Effector memory CD8-positive, alpha-beta T cell (primary cell): ENCODE measurements at places on chromosomes 3 and 15.

DNA sequence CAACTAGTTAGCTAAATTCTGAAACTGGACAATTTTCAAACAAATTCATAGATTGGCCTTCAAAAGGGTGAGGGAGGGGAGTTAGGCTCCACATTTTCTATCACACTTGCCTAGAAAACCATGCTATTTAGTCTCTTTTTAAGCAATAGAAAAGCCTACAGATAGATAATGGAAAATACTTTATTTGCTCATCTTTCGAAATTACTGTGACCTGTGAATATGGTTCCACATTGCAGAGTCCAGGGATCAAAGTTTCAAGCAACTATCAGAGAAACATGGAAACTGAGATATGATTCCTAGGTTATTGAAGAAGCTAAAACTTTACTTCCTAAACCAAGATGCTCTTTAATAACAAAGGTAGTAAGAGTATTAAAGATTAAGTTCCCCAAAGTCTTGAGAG is 176.6 kb upstream of the NECTIN3 start:
- no peak for DNase-seq

- no peak for DNase-seq
Observed at GRCh38 chr15:68818769-68819494, 1.8 kb downstream of the ANP32A start.

DNA sequence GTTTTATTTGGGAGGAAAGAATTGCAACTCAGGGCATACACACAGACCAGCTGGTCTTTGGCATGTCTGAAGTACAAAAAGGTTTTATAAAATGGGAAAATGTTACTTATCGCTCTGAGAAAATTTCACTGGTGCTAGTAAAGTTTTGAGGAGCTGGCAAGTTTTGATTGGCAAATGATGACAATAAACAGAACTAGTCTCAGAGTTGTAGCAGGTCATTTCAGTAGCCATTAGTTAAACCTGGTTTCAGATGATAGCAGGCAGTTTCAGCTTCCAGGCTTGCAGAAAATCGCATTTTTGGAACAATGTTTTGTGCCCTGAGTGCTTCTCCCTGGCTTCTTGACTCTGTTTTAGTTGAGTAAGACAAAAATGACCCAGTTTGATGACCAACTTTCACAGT is 10.7 kb downstream of the B2M start:
- no peak for DNase-seq

GRCh38 chr15:75661100-75661755 is 13.5 kb downstream of the SNX33 start:
- no peak for DNase-seq

GRCh38 chr15:68481321-68481720 is 49.4 kb upstream of the ITGA11 start:
- no peak for DNase-seq

GRCh38 chr3:108060331-108060730 is 30.5 kb downstream of the CD47 start:
- DNase-seq = no peak

- DNase-seq = no peak
Observed at GRCh38 chr3:85476891-85477495, 518.2 kb downstream of the CADM2 start.

GRCh38 chr3:9110802-9111201 is 138.6 kb downstream of the SRGAP3 start:
- DNase-seq = no peak

GRCh38 chr3:17014709-17015108 is 130.0 kb downstream of the PLCL2 start:
- DNase-seq = no peak

- DNase-seq = no peak
Observed at GRCh38 chr3:110378481-110378880, 693.1 kb upstream of the NECTIN3 start.

DNA sequence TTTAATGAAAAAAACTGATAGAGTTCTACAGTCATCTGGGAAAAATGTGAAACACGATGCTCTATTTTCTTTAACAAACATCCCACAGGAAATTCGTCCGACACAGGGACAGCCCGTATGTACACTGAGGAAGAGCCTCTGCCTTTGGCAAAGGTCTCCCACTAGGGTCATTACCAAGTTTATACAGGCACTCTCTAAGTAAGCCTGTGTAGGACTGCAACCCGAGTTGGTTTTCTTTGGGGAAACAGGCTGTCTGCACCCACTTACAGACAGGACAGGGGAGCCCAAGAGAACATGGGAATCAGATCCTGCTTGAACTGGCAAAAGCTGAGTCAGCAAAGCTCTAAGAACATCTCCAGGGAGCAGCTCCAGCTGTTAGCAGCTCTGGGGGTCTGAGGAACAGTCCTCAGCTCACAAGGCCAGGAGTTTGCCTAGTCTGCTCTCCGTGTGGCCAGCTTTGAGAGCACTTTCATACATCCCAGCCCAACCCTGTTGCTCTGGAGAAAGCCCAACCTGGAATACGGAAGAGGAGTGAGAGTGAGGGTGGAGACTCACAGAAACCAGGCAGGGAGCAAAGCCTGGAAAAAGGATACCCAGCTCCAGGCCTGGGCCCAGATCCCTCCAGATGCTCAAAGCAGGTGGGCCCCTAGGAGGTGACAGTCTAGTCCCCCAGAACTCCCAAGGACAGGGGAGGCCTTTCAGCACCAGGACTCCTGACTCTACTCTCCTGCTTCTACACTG is 1.9 kb downstream of the TBC1D2B start:
- no peak for DNase-seq

GRCh38 chr3:31009881-31010280 is 115.4 kb upstream of the GADL1 start:
- DNase-seq = no peak

GRCh38 chr3:53357458-53357857 is 10.1 kb upstream of the DCP1A start:
- no peak for DNase-seq

- no peak for DNase-seq
Observed at GRCh38 chr15:93311620-93312019, 222.6 kb upstream of the RGMA start.

GRCh38 chr3:176447369-176447768 is 749.9 kb downstream of the TBL1XR1 start:
- DNase-seq = no peak

DNA sequence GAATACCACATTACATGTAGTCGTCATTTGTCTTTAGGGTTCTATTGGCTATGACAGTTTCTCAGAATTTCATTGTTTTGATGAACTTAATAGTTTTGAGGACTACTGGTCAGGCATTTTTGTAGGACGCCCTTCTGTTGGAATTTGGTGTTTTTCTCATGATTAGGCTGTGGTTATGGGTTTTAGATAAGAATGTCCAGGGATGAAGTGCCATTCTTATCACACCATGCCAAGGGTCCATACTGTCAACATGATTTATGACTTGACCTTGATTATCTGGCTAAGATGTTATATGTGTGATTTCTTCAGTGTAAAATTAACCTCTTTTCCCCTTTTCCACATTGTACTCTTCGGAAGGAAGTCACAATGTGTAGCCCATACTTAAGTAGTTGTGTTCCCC is 135.3 kb downstream of the DIPK2A start:
- no peak for DNase-seq

- DNase-seq = no peak
Observed at GRCh38 chr15:97597801-97598200, 362.7 kb upstream of the ARRDC4 start.

DNA sequence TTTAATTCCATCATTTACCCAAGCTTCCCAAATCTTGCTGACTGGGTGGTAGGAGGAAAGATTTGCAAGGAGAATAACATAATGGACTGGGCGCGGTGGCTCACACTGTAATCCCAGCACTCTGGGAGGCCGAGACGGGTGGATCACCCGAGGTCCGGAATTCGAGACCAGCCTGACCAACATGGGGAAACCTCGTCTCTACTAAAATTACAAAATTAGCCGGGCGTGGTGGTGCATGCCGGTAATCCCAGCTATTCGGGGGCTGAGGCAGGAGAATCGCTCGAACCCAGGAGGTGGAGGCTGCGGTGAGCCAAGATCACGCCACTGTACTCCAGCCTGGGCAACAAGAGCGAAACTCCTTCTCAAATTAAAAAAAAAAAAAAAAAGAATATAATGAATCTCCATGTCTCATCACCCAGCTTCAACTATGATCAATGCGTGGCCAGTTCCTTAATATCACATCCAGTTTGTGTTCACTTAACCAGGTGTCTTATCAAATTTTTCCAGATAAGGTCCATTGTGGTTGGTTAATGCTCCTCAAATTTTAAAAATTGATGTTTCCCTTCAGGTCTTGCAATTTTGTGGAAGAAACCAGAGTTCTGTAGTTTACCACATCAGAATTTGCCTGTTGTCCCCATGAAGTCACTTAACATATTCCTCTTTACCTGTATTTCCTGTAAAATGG is 1.3 kb upstream of the ABCF3 start:
- DNase-seq = no peak

DNA sequence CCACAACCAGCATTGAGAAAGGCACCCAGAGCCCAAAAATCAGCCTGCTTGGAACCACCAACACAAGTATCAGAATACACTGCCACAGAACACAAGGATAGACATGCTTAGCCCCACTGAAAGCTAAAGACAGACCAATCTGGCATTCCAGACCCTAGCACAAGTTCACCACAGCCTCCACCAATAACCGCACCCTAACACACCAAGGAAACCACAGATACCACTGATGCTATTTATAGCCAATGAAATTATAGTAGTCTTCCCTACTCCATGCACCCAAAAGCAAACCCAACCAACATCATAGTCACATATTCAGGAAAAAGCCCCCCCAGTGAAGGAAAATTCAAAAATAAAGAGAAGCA is 83.9 kb upstream of the STT3B start:
- DNase-seq = no peak

GRCh38 chr3:10713656-10714055 is 102.4 kb upstream of the SLC6A11 start:
- DNase-seq = no peak

DNA sequence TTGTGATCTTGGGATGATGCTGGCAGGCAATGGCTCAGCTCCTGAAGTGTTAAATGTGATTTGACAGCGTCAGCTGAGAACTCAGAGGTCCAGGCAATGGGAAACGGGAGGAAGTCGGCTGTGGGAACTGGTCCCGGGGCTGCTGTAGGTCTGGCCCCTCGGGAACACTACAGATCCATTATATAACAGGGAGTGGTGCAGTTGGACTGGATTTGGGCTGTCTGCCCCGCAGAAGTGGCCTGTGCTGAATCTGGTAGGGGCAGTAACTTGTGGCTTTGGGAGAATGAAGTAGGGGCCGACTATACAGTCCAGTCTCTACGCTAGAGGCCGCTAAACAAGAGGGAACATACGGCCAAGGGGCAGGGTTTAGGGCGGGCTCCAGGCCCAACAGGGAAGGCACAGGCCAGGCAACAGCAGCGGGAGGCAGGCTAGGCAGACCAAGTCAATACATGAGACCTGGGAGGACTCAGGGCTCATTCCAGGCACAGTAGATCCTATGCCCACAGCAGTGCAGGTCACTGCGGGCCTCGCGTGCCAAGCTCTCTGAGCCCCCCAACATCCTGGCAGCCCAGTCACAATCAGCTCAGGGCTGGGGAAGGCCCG is 20.3 kb upstream of the IL16 start:
- no peak for DNase-seq

DNA sequence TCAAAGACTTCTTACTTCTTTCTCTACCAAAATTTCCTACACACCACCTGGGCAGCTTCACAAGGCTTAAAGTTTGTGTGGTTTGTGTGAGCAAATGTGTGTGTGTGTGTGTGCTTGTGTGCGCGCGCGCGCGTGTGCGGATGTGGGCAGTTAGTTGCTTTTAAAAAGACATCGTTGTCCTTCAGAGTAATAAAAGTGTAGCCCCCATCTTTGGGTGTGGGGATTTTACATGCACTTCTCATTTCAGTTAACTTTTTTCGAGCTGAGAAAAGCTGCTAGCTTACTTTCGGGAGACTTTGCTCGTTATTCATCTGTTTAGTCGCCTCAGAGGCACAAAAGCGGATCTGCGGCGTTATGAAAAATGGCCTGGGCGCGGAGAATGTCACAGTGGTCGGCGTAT is 36.0 kb downstream of the ZIC4 start:
- DNase-seq = no peak

DNA sequence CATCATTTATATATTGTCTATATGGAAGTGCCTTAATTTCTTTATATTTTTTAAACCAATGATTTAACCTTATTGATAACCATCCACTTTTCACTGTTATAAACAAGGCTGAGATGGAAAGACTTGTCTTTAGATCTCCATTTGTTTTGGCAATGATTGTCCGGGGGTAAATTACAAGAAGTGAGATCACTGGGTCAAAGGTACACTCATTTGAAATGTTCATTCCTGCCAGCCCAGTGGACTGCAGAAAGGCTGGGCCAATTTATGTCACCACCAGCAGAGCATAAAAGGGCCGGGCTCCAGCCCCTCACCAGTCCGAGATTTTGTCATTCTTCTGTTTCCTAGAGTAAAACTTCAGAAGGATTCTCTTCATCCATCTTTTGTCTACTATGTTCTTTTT is 93.6 kb upstream of the NEO1 start:
- DNase-seq = no peak

DNA sequence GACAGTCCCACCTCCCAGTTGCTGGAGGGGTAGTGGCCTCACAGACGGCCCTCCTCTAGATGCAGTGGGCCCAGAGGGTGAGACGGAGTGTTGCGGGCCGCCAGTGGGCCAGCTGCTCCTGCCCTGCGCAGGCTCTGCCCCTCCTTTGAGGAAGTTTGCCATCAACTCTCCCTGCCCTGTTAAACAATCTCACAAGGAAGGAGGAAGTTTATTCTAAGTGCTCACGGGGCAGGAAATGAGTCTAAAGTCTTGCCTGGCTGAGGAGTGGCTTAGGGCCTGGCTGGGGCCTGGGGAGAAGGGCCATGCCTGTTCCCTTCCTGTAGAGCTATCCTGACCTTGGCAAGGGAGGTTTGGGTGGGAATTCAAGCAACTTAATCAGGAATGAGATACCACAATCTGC is at the start of gene FAM3D:
TSS of gene FAM3D (minus strand) at position 92 of the 400 bp plus-strand sequence. CDS start 11,211 bp downstream, outside the sequence.
- no peak for DNase-seq

- DNase-seq = no peak
Observed at GRCh38 chr3:113556946-113557335, 24.6 kb downstream of the SIDT1 start.

GRCh38 chr3:180467177-180467576 is 134.8 kb upstream of the TTC14 start:
- DNase-seq = no peak

DNA sequence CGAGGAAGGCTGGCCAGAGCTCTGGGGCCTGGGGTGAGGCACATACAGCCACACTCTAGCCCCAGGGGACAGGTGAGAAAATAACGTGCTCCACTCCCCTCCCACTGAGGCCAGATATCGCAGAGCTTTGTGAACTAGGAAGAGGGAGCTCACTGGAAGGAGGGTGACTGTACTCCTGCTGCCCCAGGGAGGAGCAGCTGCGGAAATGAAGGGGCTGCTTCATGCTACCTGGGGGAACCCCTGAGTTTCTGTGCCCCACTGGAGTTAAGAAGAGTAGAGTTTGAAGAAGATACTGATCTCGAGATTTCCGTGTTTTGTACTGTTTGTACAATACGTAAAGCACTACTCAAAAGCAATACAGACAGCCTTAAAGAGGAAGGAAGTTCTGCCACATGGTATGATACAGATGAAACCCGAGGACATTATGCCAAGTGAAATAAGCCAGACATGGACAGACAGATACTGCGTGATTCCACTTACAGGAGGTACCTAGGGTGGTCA is 44.6 kb downstream of the CMTM6 start:
- peak; percentile 59 for DNase-seq

- no peak for DNase-seq
Observed at GRCh38 chr3:189573004-189573403, 58.2 kb upstream of the TP63 start.
